NCI-H460 (cell line): ENCODE measurements at places on chromosomes 3 and 15.

- no peak for DNase-seq
Observed at GRCh38 chr3:112482675-112483074, 16.6 kb downstream of the BTLA start.

DNA sequence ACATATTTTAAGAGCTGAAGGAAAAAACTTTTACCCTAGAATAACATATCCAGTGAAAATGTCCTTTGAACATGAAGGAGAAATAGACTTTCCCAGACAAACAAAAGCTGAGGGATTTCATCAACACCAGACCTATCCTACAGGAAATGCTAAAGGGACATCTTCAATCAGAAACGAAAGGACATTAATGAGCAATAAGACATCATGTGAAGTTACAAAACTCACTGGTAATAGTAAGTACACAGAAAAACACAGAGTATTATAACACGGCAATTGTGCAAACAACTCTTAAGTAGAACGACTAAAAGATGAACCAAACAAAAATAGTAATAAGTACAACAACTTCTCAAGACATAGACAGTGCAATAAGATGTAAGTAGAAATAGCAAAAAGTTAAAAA, 3.5 kb upstream of the ZSCAN2 start:
- no peak for DNase-seq

GRCh38 chr3:125280668-125281361, 68.3 kb upstream of the SLC12A8 start:
- no peak for DNase-seq

DNA sequence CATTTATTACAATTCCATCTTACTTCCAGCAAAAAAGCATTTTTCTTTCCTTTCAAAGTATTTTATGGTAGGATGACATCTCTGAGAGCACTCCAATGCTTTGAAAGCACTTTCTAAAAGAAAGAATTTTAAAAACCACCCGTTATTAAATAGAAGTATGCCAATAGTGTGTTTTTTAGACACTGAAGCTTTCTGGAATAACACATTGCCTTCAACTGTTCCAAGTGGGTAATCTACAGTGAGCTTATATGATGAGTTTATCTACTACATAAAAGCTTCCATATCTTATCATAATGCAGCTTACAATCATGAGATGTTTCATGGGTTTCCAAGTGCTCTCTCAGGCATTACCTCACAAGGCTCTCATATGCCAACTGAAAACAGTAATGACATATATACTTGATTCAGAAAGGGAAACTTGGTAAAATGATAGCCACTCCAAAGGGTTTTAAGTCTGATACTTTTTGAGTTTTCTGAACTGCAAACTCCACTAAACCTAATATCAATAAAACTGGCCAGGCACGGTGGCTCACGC, 14.1 kb downstream of the CMTM6 start:
- DNase-seq: no peak

DNA sequence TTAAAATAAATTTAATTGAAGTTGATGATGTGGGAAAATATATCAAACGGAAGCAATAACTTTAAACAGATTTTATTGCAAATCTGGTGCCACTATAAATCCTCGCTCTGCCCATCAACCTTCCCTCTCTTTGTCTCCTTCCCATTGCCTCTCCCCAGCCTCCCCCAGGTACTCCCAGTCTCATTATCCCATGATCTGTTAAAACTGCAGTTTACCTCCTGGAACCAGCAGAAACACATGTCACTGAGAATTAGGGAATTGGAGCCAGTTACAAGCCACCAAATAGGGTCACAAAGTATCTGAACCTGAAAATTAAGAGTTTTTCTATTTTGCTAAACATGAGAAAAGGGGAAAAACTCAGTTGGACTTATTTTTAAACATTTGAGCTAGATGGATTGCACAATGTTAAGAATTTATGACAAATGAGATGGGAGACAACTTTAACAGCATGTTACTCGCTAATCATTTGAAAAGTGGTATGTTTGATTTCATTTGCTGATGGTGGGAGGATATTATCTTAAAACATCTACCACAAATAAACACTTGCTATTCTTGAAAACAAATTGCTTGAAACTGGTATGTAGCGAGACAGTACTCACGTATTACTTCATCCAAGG, 2.4 kb downstream of the PLCH1 start:
- DNase-seq: no peak

DNA sequence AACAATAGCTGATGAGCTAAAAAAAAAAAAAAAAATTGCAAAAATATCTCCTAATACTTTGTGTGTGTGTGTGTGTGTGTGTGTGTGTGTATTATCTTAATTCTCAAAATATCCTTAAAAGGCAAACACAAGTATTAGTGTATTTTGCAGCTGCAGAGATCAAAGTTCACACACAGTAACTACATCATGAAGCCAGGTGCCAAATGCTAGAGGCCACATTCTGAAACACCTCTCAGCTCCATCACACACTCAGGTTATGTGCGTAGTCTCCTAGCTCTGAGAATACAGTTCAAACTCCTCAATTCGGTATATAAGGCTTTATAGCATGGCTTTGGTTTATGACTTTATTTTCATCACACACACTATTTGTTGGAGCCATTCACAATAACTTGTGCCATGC, 33.5 kb upstream of the PPARG start:
- no peak for DNase-seq

DNA sequence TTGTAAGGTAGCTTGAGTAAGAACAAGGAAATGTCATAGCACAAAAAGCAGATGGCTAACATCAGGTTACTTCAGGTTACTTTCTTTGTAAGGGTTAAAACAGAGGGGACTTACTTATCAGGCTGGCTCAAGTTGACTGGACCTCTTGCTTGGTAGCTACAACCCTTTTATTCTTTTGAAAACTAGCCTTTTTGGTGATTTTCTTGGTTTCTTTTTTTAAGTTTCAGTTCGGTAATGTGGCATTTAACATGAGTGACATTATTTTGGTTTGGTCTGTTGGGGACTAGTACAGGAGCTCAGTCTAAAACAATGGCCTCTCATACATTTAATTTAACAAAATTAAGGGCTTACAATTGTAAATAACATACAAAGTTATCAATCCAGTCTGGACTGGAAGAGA, 621.4 kb downstream of the OTOL1 start:
- no peak for DNase-seq

GRCh38 chr3:190205739-190206138, 85.0 kb upstream of the P3H2 start:
- peak; percentile 54 for DNase-seq

- DNase-seq: no peak
Observed at GRCh38 chr3:126515066-126515706, 2.4 kb downstream of the UROC1 start.

DNA sequence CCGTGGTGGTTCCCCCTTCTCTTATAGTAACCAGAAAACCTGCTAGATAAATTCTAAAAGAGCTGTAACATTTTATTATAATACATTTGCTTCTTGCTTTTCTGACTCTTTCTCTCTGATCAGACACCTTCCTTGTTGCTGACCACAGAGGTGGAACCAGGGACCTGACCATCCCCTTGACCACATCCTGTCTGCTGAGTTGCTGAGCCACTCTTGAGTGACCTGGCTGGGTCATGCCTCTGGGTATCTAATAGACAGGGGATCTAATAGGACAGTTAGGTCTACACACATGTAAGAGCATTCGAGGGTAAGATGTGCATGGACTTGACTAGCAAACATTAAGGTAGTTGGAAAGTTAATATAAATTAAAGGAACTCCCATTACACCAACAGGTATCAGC, 22.8 kb upstream of the TRIM59 start:
- DNase-seq: no peak

DNA sequence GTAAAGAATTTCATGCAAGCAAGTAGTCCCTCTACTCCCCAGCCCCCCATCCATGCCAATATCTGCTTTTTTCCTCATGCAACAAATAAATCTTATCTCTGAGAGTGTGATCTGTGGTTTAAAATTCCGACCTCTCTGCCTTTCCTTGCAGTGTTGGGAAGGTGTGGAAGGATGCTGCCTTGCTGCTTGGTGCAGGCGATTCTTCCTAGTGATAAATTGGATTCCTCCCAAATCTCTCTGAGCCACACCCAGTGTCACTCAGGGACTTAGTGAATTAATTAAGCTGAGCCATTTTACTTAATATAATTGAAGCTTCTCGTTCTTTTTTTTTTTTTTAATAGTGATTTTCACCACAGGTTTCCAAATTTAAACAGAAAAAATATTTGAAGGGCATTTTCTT, 3.4 kb downstream of the GAP43 start:
- no peak for DNase-seq

DNA sequence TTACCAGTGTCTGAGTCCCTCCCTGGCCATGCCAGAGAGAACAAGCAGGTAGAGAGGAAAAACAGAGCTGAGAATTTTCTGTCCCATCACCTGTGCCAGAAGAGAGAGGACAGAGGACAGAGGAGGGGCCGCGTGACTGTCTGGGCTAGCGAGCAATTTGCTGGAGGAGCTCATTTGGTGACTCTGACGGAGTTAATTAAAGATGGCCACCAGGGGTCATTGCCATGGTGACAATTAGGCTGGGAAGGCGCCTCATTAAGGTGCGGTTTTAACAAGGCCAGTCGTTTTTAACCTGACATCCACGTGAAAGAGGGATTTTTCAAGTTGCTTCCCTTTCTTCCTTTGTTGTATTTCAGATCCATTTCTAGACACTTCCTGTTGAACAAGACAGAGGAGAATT, 72.4 kb downstream of the RHCG start:
- DNase-seq: no peak

DNA sequence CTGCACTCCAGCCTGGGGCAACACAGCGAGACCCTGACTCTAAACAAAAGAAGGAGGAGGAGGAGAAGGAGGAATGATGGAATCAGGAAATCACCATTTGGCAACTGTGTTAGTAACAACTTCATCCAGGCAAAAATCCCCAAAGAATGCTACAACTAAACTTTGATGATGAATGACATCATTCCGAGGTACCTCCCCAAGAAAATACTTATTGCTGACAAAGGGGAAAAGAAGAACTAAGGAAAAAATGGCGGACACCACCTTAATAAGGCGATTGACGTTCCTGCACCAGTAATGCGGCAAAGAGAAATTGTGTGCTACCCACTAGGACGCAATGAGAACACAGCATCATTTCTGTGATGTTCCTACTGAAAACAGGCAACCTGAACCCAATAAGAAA, 78.2 kb upstream of the SLC6A11 start:
- no peak for DNase-seq

DNA sequence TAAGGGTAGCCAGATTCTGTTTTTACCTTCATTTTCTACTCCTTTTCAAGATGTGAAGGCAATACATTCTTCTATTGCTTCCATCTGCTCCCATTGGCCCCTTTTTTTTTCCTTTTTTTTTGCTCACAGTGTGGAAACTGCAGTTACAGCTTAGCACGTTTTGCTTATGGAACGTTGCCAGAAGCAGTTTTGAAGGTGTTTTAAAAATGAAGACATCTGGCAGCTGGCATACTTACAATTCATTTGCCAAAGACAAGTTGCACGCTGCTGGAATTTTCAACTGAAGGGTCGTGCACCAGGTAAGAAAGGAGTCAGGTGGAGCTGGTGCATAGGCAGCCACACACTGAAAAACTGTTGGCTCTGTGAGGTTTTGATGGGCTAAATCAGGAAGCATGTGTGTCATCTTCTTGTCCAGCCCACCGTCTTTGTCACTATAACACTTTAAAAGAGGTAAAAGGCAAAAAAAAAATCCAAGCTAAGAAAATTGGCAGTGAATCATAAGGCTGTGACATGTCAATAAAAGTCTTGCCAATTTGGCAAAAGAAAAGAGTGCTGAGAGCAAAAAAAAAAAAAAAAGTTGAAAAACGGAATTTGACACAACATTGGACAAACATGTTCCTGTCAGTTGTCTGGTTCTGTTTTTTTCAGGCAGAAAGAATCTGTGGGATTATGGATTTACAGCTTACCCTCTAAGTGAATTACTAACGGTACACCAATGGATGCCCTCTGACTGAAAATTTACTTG, 225.4 kb upstream of the SOX2 start:
- no peak for DNase-seq

GRCh38 chr3:7385635-7386034, 524.7 kb downstream of the GRM7 start:
- DNase-seq: no peak

DNA sequence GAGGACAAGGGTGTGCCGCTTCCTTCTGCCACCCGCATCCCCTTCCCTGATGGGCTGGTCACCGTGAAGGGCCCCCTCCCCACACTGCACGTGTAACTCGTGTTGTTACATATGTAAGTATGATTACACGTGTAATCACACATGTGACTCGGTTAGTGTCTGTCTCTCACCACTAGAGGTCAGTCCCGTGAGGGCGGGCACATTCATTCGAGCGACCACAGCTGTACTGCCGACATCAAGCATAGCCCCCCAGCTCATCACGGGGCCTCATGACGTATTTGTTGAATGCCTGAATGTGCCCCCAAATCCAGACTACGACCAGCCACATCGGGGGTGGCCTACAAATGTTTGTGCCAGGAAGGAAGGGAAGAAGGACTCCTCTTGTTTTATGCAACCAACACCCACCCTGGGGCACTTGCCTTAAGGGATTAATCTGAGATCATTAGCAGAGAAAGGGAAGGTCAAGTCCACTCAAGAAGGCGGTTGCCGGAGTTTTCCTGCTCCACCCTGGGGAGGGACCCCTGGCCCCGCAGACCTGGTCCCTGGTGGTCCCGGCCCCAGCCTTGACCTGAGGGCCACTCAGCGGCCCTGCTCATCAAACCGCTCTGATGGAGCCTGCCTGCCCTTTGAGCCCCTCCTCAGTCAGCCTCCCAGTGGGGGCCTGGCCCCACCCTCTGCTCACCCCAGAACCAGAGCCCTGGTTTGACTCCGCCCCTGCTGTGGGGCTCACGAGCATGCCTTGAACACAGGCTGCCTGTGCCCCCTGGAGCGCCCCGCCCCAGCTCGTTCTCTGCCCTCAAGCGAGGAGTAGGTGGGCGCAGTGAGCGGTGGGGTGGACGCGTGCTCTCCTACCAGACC, 52.8 kb downstream of the RGMA start:
- DNase-seq: peak; percentile 40

DNA sequence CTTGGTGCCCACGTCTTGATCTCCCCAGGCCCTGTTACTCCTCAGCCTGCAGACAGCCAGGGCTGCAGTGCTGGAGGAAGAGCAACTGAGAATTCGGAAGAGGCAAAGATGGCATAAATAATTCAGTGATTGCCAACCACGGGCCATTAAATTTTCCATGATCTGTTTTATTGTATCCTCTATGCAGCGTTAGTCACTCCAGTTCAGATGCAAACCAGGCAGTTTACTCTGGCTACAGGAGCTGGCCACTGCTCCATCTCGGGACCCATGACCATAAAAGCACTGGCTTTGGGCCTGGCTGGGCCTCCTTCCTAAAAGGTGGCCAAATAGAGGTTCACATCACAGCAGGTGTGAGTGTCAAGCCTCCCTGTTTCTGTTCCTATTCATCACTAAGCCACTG, 137.6 kb upstream of the TLE3 start:
- DNase-seq: no peak

GRCh38 chr3:12138044-12138443, 20.7 kb downstream of the TIMP4 start:
- peak; percentile 27 for DNase-seq

DNA sequence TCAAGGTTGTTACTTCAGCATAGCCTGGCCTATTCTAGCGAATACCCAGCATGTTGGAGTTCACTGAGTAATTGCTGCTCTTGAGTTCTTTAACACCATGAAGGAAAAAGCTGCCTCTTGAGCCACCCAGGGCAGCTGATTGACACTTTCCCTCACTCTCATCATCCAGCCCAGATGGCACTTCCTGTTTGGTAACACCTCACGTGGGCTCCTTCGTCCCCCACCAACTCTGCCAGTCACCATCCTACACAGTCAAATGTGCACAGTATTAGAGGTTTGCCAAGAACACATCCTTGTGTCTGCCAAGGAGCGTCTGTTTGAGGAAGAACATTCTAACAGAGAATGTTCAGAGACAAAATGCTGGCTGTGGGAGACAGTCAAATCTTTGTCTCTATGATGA, 266.3 kb downstream of the RPLP1 start:
- no peak for DNase-seq

- no peak for DNase-seq
Observed at GRCh38 chr15:28184166-28184565, 85.1 kb upstream of the OCA2 start.
